T-helper 2 cell (primary cell): ENCODE measurements at places on chromosomes 16 and 17.

DNA sequence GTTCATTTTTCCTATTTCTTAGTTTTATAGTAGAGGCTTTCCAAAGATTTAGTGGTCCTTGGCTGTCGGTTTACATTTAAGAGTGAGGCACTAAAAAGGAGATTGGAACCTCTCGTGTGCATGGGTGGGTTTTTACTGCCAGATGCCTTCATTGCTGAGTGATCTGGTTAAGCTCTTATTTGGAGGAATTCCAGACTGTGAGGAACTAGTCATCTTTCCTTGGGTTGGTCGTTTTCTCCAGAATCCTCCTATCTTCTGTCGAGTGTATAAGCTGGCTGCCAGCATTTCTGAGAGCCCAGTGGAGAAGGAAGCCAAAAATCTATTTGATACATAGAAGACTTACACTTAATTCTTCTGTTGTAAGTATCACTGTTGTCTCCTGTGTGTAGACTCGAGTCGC, 22.6 kb downstream of the IST1 start:
- no peak for DNase-seq

- DNase-seq, result no peak
Observed at GRCh38 chr16:51151961-51152663, 1.0 kb upstream of the SALL1 start.

DNA sequence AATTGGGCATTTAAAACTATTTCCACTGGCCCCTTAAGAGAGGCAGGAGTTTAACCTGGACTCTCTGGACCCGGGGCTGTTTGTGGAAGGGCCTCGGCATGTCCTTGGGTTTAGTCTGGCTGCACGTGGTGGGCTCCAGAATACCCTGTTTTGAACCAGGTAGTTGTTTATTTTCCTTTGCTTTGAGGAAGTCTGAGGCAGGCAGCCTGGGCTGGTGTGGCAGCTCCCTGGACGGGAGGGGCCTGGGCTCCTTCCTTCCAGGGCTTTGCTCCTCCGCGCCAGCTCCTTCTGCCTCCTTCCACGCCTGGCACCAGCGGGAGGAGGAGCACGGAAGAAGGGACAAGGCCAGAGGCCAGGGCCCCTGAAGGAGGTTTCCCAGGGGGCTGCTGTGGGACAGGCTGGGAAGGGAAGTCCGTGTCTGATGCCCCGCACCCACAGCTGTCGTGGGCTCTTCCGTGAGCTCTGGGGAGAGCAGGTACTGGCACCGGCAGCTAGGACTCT, 15.5 kb downstream of the BANP start:
- no peak for DNase-seq

GRCh38 chr17:43701318-43701743, 39.6 kb upstream of the MEOX1 start:
- DNase-seq, result no peak

DNA sequence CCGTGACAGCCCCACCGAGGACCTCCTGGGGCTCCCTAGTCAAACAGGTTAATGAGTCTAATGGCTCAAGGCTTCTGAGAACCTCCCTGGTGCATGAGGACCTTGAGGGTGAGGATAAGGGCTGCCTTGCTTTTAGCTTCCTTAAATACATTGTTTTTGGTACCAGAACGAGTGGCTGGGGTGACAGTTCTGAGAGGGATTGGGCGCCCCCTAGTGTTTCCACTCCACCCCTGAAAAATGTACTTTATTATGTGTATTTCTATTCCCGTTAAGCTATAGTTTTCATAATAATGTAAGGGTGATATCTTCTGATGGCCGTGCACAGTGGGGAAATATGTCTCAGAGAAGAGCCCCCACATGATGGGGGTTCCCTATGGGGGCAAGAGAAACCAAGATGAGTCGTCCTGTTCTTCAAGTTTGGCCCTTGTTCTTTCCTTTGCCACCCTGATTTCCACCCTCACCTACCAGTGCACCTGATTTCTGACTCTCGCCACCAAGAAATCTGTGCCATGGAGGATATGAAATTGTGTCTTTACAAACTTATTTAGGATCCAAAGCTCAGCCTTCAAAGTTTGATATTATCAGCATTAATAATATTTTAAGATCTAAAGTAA, 14.5 kb upstream of the VWA3A start:
- DNase-seq, result peak; percentile 70

- DNase-seq, result peak; percentile 82
Observed at GRCh38 chr17:43398724-43399595, at the start of gene ARL4D. TSS of gene ARL4D (plus strand) at chr17:43398993. CDS start at chr17:43399733, 740 bp downstream.

- no peak for DNase-seq
Observed at GRCh38 chr17:73156166-73156840, 8.5 kb upstream of the SSTR2 start.

DNA sequence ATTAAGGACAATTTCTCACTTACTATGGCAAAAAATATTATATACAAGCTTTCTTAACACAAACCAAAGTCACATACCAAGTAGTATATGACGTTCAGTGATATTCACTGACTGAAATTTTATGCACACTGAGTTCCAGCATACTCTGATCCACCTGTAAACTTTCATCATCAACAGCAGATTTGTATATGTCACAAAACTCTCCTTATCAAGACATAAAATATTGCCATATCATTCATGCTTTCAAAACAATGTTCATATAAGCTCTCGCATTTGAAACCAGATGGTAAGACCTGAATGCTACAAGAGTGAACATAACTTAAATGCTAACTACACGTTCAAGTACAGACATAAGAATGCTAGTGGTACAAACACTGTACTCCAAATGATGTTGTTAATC, 46.7 kb downstream of the GNA13 start:
- no peak for DNase-seq

GRCh38 chr16:188674-189073, 8.4 kb downstream of the HBQ1 start:
- no peak for DNase-seq

- DNase-seq, result no peak
Observed at GRCh38 chr16:72308396-72308795, 136.4 kb upstream of the PMFBP1 start.

GRCh38 chr16:76634847-76635697, 357.9 kb downstream of the CNTNAP4 start:
- DNase-seq, result no peak

DNA sequence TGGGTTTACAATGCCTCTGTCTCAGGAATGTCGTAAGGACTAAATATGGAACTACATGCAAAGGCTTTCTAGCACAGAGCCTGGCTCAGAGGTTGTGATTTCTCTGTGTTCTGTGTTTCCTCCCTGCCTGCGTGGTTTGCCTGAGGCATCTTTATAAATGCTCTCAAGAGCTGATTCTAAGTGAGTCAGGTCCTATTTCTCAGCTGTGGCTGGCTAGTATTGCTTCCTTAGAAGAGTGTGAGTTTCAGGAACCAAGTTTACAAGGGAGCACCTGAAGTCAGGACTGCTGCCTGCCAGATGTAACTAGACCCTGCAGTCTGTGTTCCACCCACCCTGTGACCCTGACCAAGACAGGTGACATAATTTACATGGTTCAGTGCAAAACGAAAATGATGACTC, 8.0 kb upstream of the CCL1 start:
- peak; percentile 57 for DNase-seq

- no peak for DNase-seq
Observed at GRCh38 chr17:57312242-57312641, 55.9 kb downstream of the MSI2 start.

DNA sequence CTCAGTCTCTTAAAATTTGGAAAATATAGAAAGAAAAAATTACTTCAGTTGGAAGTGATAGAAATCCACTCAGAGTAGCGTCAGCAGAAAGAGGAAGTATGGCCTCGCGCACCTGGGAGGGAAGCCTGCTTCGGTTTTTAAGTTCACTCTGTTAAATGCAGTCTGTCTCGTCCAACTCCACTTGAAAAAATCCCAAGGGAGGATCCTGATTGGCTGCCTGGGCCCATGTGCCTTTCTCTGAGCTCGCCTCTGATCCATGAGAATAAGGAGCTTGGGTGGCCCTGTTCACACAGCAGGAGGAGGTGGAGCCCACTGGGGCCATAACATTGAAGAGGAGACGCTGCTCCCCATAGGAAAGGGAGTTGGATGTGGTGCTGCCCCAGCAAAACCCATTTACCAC, 40.7 kb downstream of the DNAJA2 start:
- no peak for DNase-seq

GRCh38 chr17:81479175-81480071, 33.2 kb downstream of the ACTG1 start:
- no peak for DNase-seq

- DNase-seq, result no peak
Observed at GRCh38 chr16:6125483-6126259, 1028.1 kb upstream of the EEF2KMT start.

DNA sequence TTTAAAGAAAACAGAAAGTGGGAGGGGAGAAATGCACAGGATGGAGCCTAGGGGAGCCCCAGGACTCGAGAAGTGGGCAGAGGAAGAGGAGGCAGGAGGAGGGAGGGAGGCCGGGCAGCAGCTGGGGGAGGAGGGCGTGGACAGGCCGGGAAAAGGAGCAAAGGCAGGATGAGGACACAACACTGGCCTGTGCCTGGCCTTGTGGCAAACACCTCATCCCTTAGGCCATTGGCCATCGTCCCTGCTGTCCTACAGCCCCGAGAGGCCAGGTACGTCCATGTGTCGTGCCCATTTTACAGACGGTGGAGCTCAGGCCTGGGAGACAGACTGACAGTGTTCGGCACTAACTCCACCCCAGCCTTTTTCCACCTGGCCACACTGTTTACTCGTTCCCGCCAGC, 15.9 kb downstream of the JPH3 start:
- DNase-seq, result no peak

DNA sequence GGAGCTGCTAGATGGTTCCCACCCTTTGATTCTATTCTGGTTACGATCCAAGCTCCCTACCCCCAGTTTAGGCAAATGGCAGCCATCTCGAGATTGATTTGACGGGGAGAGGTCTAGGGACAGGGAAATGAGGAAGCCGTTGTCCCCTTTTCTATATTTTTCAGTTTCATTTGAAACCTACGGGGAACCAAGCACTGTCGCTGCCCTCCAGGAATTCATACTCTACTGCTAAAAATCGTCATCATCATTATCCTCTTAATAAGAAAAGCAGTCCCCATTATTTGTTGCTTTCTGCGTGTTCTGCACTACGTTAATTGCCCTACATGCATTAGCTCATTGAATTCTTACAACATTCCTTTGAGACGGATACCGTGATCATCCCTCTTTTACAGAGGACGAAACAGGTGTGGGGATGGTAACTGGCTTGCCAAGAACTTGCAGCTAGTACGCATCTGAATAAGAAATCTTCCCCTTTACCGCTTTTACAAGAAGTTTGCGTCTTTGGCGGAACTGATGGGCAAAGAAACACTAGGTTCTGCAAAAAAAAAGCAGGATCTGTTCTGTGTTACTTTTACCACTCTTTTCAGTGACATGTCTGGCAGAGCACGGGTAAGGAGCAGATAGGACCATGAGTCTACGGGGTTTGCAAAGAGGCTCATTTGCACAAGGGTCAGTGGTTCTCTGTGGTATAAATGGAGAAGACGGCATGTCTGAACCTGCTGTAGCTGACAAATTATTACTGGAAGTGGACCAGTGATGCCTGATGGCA, 1.1 kb downstream of the CCP110 start:
- DNase-seq, result peak; percentile 22

- DNase-seq, result no peak
Observed at GRCh38 chr16:7381671-7382070, 49.0 kb downstream of the RBFOX1 start.

DNA sequence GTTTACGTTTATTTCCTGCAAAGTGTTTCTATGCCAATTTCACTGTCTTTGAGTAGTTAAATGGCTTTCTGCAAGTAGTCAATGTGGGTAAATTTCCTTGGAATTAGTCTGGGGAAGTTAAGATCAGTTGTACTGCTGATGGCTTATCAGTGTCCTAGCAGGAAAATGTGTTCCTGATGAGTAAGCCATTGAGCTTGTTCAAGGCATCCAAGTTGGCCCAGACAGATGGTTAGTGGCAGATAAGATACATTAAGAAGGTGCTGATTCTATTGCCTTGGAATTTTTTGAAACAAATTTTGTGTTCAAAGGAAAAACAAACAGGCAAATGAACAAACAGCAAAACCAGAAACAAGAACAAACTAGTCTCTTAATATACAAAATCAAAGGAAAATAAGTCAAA, 258.4 kb downstream of the MAP2K6 start:
- DNase-seq, result no peak

DNA sequence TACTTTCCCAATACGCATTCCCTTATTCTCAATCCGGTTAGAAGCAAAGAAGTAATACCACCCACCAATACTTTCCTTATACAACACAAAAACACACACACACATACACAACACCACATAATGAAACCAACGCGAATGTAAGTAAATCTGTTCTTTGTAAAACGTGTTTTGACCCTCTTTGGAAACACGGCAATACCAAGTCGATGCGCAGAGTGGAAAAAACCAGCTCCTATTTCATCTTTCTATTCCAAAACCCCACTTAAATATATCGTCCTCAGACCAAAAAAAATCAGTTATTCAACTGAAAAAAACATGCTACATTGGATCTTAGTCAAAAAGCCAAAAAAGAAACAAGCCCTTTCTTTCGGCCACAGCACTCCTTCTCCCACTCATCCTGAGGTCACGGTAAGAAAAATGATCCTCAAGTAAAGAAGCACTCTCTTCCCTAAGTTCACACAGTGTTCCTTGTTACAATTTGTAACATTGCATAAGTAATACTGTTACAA, 31.0 kb upstream of the ARL4D start:
- no peak for DNase-seq

DNA sequence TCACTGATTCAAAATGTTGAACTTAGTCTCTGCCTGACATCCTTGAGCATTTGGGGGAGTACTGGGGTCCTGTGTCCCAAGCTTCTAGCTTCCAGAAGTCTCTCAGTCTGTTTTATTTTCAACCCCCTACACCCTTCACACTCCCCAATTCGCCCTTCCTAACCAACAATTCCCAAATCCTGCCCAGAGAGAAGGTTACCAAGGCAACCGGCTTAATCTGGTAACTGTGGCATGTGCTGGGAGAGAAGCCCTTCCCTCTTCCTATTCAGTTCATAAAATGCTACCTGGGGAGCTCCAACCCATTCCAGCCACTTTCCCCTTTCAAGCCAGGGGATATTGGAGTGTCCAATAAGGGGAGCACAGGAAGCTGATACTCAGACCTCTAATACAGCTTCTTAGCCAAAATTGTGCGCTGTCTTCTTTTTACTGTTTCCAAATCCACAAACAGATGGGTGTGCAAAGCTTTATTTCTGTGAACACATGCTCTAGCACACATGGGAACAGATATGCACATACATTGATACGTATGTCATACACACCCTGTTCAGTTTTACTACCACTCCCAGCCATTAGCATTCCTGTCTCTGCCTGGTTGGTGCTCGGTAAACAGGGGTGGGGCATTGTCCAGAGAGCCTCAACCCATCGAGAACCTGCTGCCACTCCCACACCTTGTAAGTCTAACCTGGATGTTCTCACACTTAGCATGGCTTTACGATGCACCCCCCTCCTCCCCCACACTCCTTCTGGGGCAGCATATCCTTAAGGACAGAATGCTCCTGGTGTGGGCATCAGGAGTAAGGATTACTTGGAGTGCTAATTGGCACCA, 1.1 kb upstream of the RAPGEFL1 start:
- no peak for DNase-seq
